ENCODE measurements at places on chromosomes 7 and 10.

- no peak for DNase-seq
Observed at GRCh38 chr10:71978988-71979691, 14.9 kb downstream of the CHST3 start.

DNA sequence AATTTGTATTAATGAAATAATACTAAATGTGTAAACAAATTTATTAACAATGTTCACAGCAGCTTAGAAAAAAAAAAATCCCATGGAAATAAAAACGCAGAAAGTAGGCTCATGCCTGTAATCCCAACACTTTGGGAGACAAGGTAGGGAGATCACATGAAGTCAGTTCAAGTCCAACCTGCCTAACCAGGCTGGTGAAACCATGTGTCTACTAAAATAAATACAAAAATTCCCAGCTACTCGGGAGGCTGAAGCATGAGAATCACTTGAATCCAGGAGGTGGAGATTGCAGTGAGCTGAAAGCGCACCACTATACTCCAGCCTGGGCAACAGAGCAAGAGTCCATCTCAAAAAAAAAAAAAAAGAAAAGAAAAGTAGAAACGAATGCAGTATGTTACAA lies 36.2 kb downstream of the LARP4B start:
- DNase-seq = no peak

DNA sequence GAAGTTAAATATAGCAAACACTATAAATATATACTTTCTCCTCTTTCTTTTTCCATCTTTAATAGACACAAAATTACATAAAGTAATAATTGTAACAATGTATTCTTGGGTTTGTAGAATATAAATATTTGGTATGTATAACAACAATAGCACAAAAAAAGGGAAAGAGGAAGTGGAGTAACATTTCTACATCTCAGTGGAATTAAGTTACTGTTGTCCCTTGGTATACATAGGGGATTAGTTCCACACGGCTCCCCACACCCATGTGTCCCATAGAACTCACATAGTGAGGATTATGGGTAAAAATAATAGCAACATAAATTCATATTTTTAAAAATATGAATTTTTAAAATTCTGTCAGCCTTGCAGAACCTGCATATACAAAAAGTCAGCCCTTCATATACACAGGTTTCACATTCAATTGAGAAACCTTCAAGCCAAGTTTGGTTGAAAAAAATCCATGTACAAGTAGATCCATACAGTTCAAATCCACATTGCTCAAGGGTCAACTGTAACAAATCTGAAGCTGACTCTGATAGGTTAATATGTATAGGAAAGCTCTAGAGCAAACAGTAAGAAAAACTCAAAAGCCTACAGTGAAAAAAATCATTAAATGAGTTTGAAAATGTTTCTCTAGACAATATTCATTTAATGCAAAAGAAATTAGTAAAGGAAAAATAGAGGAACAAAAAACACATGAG lies 92.4 kb downstream of the HYCC1 start:
- DNase-seq = no peak

DNA sequence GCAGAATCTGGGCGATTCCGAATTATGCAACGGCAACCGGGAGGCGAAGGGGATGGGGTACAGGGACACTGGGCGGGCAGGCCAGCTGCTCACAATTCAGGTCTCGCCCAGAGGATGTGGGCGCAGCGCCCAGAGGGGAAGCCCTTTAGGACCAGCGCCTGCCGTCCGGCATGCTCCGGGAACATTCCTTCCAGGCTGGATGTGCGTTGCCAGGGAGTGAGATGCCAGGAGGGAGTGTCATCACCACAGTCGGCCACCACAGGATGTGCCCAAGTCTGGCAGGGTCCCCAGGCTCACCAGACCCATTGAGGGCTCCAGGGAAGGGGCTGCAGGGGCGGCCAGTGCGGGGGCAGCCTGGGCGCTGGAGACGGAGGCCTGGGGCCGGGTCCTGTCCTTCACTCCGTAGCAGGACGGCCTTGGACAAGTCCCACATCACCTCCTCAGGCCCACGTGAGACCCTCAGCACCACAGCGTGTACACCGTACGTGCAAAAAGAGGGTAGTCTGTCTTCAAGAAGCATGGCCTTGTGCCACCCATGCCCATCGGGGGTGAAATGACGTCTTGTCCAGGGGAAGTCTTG lies 63.9 kb downstream of the FOXL3 start:
- DNase-seq = no peak

GRCh38 chr7:25087855-25088254 lies 37.2 kb downstream of the CYCS start:
- DNase-seq = no peak

DNA sequence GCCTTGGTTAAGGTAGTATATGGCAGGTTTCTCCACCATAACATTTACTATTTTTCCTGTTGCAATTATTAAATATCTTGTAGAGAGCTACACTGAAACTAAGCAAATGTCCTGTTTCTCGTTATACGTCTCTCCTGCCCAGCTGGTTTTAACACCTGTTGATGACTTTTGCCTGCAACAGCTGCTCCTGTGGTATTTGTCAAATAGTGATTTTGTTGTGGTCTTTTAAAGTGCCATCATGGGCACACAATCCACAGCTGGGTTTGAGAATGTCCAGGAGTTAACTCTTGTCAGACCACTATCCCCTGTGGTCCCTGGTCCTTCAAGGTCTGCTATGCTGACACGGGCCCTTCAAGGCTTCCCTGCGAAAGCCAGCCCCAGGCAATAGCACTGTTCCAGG lies 24.9 kb upstream of the SEC61G start:
- no peak for DNase-seq

GRCh38 chr10:123948030-123948823 lies 56.6 kb upstream of the CPXM2 start:
- no peak for DNase-seq

GRCh38 chr7:98641646-98642500 lies 24.8 kb downstream of the NPTX2 start:
- no peak for DNase-seq

- no peak for DNase-seq
Observed at GRCh38 chr7:31811650-31812461, 124.8 kb downstream of the PPP1R17 start.

- no peak for DNase-seq
Observed at GRCh38 chr7:103115771-103116170, 33.1 kb downstream of the NAPEPLD start.

- no peak for DNase-seq
Observed at GRCh38 chr10:105195831-105196230, 554.7 kb downstream of the SORCS3 start.

- no peak for DNase-seq
Observed at GRCh38 chr7:96361116-96361857, 39.4 kb upstream of the SLC25A13 start.

DNA sequence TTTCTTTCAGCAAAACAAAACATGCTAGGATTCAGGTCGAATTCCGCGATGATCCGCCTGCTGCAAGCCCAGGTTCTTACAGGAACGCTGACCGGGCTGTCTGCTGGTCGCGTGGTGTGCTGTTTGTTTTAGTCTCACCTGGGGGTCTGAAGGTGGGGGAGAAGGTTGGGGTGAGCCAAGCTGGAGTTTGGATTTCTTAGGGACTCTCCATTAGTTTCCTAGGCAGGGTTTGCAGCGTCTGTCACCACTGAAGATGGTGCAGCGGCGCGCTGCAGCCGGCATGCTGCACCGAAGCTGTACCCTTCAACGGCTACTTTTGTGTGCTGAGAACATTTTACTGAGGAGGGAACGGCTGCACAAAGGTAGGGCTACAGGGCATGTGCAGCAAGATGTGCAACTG lies 48.7 kb downstream of the GCC1 start:
- no peak for DNase-seq

DNA sequence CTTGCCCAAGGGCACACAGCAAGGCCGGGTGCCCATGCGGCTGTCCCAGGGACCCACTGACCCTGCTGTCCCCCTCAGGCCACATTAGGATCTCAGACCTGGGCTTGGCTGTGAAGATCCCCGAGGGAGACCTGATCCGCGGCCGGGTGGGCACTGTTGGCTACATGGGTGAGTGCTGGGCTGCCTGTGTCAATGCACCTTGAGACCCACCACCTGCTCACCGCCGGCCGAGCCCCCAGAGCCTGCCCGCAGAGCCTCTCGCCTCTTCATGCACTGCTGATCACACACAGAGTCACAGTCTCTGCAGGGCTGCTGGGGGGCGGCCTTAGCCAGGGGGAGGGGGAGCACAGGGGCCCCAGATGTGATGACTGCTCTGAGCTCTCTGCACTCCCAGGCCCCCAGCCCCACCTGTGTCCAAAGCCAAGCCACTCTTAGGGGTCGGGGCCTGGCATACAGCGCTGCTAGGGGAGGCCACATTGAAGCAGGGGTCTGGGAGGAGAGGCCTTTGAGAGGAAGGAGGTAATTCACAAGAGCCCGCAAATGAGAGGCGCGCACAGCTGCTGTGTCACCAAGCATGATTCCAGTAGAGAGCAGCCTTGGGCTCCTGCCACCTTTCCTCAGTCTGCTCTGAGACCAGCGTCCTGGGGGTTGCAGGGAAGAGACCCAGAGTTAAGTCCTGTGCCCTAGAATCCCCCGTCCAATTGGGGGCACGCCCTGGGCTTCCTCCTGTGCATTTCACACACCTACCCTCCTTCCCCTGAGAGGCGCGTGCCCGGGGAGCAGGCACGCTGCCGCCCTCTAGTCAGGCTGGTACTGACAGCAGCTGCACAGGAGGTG lies 100.4 kb downstream of the RGS10 start:
- no peak for DNase-seq

DNA sequence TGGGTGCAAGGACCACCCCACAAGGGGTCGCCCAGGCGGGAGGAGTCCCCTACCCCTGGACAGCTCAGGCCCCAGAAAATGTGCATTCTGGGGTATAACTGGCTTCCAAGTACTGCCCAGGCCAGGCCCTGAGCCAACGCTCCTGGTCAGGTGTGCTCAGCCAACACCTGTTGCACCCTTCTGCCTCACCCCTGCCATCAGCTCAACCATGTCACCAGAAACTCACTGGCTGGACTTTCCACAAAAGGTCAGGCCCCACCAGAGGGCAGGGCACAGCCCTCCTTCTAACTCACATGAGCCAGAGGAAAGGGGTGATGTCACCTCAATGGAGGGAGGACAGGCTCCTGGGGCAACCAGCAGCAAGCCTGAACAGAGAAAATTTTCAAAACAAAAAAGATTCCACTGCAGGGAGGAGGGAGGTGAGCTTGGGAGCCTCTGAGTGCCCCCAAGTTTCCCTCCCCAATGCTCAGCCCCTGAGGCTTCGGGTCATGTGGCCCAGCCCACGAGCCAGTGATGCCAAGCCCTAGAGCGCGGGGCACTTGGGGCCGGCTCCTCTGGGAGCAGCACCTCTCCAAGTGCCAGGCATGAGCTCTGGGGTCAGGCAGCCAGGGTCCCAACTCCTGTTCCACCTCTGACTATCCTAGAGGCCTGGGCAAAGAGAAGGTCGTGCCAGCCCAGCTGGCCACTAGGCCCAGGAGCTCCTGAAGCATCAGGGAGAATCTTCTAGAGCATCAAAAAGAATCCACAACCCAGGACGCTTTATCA lies 2.2 kb downstream of the OGDHL start:
- no peak for DNase-seq

GRCh38 chr10:63055705-63056104 lies 77.4 kb upstream of the NRBF2 start:
- DNase-seq = no peak

- DNase-seq = no peak
Observed at GRCh38 chr10:62149621-62150020, 119.0 kb downstream of the RTKN2 start.

GRCh38 chr10:114664127-114664526 lies 6.1 kb upstream of the ABLIM1 start:
- DNase-seq = no peak

GRCh38 chr10:120145107-120145506 lies 252.6 kb downstream of the SEC23IP start:
- DNase-seq = no peak

Data from left lung (tissue), 14 donors.